ENCODE measurements at places on chromosomes 4 and X. TPM values are rescaled to one million over a fixed set of nuclear protein-coding genes. Genes with fewer than 3 reads are reported as not detected.

DNA sequence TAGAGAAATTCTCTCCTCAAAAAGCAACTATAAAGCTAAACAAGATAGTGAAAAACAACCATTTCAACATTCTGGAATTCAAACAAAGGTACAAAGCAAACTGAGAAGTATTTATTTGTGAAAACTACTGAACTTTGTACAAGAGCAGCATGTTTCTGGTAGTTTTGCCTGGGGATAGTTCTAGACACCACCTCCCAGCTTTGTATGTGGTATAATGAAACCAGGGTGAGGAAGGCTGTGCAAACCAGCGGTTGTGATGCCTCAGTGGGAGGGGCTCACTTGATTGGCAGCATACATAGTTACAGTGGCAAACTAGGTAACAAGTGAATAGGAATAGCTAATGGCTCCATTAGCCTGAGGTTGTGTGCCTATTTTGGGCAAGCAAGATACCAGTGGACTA is 18.6 kb upstream of the FRMD7 start:
- no peak overlapping the region for H3K4me3 ChIP-seq
- no peaks in the 10 kb centered on the region for H3K4me1 ChIP-seq
- H3K27me3 ChIP-seq, result no peaks in the 10 kb centered on the region
- H3K27ac ChIP-seq, result no peak overlapping the region

DNA sequence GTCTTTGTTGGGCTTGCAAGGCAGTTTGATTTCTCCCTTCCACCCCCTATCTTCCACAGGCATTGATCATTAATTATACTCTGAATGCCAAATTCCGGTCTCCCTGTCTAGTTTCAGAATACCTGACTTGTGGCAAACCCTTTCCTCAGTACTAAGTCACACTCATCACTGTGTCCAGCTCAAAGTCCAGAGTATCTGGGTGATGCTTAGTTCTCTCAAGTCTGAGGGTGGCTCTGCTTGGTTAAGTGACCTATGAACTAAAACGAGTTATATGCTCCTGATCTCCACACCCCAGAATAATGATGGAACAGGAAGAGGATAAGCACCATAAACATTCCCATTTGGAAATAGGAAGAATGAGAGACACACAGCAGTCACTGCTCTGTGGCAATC is 6.5 kb downstream of the SMIM9 start:
- DNase-seq, result no peak
- no peaks in the 10 kb centered on the region for H3K36me3 ChIP-seq
- H3K27me3 ChIP-seq, result no peaks in the 10 kb centered on the region
- no peak overlapping the region for H3K4me3 ChIP-seq
- H3K27ac ChIP-seq, result no peak overlapping the region
- no peaks in the 10 kb centered on the region for H3K4me1 ChIP-seq

The RIPPLY1 gene
- total RNA-seq, result not detected

- H3K27me3 ChIP-seq, result no peaks in the 10 kb centered on the region
- H3K27ac ChIP-seq, result no peak overlapping the region
- peaks cover 4% of the 10 kb centered on the region for H3K36me3 ChIP-seq
- H3K4me1 ChIP-seq, result peaks cover 13% of the 10 kb centered on the region
These were observed 333.1 kb upstream of the FAM241A start for GRCh38 chr4:111812114-111812513.

DNA sequence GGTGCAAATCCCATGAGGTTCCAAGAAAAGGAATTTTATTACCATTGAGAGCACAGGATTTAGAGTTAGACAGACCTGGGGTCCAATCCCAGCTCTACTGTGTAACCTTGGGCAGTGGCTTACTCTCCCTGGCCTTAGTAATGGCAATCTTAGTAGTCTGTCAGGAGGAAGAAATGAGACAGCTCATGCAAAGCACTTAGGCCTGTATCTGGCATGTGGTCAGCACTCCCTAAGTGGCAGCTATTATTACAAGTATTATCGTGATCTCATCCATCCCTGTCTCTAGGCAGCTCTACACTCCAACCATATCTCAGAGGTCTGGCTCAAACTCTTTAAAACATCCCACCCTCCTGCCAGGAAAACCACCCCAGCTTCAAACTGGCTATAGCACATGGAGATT is 129.6 kb upstream of the NALF2 start:
- DNase-seq, result no peak
- H3K4me1 ChIP-seq, result no peaks in the 10 kb centered on the region
- H3K27me3 ChIP-seq, result no peaks in the 10 kb centered on the region

DNA sequence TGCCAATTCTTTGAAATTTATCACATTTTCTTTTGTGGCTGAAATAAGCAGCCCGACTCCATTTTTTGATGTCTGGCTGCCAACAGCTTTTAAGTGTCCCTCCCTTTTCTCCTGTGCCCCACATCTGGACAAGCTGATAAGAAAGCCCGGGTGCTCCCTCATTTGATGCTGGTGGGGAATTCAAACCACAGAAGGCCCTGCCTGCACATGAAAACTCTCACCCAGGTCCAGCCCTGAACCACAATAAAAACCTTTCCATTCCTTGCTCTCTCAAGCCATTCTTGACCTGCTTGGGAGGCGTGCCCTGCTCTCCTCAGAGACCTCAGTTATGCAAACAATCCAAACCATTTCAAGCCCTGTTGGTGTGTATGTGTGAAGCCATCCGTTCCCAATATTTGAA is 93.9 kb downstream of the FAM53A start:
- H3K36me3 ChIP-seq, result no peaks in the 10 kb centered on the region
- H3K27me3 ChIP-seq, result peaks cover 10% of the 10 kb centered on the region
- no peak overlapping the region for H3K4me3 ChIP-seq
- DNase-seq, result no peak
- H3K4me1 ChIP-seq, result peaks cover 2% of the 10 kb centered on the region
- no peak overlapping the region for H3K27ac ChIP-seq

The TEX13B gene
- total RNA-seq, result not detected

The FABP2 gene
- not detected for total RNA-seq
